ENCODE measurements at places on chromosomes 11 and 22.

- DNase-seq, result no peak
Observed at GRCh38 chr11:20315800-20316199, 47.7 kb upstream of the HTATIP2 start.

DNA sequence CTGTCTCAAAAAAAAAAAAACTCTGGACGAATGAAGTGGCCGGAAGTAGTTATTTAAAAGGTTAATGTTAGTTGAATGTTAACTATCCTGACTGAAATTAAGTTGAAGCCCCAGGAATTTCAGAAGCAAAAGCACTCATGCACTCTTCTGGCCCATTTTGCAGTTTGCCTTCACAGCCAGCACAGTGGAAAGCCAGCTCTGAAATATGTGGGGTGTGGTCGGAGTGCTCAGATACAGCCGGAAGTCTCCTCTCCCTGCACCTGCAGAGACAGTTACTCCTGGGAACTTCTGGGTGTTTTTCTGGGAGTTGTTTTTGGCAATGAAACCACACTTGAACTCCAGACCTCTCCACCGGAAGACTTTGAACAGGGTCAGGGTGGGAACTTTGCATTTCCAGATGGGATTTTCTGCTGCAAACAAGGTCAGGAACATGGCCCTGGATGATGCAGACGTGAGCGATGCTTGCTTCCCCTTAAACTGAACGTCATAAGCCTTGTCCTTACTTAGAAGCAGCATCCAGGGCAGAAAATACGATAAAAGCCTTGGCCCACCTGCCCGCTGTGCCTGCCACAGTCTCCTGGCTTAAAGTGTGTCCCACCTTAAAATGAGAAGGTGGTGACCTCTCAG is 21.5 kb upstream of the CABP2 start:
- DNase-seq, result no peak

DNA sequence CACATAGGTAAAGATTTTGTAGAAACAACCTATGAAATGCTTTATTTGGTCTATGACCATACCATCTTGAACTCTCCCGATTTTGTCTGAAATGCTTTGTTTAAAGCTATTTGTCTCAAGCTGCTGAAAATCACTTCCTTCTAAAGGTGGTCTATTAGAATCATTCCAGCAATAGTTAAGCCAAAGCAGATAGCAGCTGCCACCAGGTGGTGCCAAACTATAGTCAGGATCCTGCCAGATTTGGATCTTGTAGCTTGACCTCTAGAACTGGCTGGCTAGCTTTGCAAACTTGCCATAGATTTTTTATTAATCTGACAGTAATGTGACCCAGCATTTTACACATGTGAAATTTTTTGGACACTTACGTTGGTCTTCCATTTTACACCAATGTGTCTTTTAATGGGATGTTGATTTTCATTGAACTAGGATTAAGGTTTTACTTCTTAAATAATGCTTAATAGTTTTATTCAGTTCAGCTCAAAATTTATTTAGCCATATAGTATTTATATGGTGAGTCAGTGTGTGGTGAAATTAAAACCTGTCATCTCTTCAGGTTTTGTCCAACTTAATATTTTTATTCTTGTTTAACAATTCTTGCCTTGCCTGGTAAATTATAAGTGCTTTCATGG is 19.7 kb downstream of the CTR9 start:
- DNase-seq, result no peak

GRCh38 chr11:69603111-69603836 is 37.7 kb upstream of the CCND1 start:
- DNase-seq, result no peak

GRCh38 chr11:44483919-44484610 is 81.4 kb upstream of the CD82 start:
- no peak for DNase-seq

DNA sequence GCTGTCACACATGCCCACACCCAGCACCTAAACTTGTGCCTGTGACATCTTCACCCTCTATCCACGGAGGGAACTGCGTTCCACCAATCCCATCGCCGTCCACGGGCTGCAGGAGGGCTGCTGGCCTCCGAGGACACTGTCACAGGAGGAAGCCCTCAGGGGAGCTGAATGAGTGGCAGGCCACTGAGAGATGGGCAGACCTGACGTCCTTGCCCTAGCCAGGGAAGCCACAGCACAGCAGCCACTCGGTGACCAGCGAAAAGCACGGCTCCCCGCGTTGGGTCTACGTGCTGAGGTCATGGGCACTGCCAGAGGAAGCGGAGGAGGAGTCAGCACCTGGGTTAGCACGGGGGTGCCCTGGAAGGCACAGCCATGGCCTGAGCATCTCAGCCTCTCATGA is 50.5 kb downstream of the IGSF9B start:
- no peak for DNase-seq

GRCh38 chr22:36439481-36440271 is 41.8 kb downstream of the TXN2 start:
- no peak for DNase-seq

DNA sequence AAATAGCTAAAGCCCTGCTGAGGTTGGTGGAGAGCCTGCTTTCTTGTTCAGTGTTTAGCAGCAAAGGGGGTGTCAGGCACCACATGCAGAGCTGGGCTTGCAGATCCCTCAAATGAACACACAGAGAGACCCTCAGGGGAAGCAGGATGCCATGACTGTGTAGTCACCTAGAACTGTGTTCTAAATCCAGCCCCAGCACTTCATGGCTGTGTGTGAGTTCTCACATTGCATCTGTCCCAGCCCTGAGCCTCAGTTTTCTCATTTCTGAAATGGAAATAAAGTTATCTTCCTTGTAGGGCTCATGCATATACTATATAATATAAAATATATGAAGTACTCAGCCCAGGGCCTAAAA is 47.1 kb downstream of the CWC15 start:
- DNase-seq, result no peak
